ENCODE measurements at places on chromosomes 4 and X.
A peak's percentile ranks its signal among the peaks of the same experiment; 100 is the strongest.

DNA sequence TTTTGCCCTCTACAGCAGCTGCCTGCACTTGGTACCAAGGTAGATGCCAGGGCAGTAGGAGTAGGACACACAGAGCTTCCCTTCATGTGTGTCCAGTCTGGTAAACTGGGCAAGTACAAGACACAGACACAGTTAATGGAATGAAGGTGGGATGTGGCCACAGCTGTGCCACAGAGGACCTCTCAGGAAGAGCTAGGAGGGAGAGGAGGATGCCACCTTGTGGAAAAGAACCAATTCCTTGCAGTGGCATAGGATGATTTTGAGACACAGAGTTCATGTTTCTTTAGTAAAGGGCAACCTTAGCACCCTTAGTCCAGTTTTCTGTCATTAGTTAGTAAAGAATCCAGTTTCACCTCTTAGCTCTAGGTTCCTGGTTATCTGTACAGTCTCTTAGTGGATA lies 36.3 kb upstream of the TBC1D14 start:
- no peak for DNase-seq

- no peak for DNase-seq
These were observed 36.0 kb upstream of the CCNG2 start for GRCh38 chr4:77120886-77121508.

- DNase-seq = no peak
These were observed 43.2 kb downstream of the SCFD2 start for GRCh38 chr4:53322696-53323095.

GRCh38 chr4:42167709-42168108 lies 15.3 kb upstream of the BEND4 start:
- DNase-seq = no peak

- DNase-seq = no peak
These were observed 48.5 kb downstream of the ARHGEF38 start for GRCh38 chr4:105600951-105601350.

GRCh38 chr4:42917296-42917695 lies 24.8 kb downstream of the GRXCR1 start:
- no peak for DNase-seq

GRCh38 chr4:1359976-1360375 lies 13.0 kb downstream of the UVSSA start:
- no peak for DNase-seq

DNA sequence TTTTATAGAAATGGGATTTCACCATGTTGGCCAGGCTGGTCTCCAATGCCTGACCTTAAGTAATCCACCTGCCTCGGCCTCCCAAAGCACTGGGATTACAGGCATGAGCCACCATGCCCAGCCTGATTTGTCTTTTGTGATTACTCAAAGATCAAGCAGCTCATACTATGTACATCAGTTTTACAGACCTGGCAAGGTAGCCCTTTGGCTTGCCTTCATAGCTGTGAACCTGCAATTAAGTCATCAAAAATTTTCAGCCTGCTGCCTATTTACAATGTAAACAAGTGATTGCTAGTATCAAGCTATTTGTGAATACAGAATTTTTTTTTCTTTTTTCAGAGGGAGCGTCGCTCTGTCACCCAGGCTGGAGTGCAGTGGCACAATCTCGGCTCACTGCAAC lies 46.2 kb downstream of the GSX2 start:
- DNase-seq = no peak

GRCh38 chrX:40291553-40291952 lies 193.8 kb upstream of the BCOR start:
- DNase-seq = no peak

- DNase-seq = no peak
These were observed 1056.3 kb upstream of the IGFBP7 start for GRCh38 chr4:58166490-58166889.

- DNase-seq = no peak
These were observed 92.2 kb upstream of the GATB start for GRCh38 chr4:151853034-151853433.

DNA sequence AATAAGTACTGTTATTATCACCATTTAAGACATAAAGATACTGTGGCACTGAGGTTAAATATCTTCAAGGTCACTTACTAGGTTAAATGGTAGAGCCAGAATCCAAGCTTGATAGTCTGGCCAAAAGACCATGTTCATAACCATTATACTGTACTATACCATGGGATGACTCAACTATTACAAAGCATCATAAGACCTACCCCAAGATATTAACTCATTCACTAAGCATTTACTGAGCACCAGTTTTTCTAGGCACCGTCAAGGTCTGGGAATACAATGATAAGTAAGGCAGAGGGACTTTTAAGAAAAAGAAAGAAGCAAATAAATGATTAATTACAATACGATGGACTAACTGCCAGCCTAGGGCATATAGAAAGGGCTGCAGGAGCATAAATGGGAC lies 95.5 kb upstream of the KCTD8 start:
- DNase-seq = no peak

DNA sequence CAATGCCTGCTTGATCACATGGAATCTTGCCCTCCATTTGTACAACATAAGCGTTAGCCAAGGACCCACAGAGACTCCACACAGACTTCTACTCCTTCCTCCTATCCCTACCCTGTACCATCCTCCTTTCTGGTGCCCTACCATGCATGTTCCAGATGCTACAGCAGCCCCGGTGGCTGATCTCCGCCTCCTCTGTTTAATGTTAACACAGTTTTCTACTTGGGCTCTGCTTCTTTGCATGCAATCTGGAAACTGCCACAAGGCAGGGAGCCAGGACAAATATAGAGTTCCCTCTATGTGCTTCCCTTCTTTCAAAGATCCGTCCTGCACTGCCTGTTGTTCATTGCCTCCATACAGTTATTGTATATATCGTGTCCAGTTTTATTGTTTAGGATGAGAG lies 368.6 kb upstream of the TENM3 start:
- no peak for DNase-seq

- DNase-seq = no peak
These were observed 72.7 kb upstream of the IL15 start for GRCh38 chr4:141563723-141564122.

DNA sequence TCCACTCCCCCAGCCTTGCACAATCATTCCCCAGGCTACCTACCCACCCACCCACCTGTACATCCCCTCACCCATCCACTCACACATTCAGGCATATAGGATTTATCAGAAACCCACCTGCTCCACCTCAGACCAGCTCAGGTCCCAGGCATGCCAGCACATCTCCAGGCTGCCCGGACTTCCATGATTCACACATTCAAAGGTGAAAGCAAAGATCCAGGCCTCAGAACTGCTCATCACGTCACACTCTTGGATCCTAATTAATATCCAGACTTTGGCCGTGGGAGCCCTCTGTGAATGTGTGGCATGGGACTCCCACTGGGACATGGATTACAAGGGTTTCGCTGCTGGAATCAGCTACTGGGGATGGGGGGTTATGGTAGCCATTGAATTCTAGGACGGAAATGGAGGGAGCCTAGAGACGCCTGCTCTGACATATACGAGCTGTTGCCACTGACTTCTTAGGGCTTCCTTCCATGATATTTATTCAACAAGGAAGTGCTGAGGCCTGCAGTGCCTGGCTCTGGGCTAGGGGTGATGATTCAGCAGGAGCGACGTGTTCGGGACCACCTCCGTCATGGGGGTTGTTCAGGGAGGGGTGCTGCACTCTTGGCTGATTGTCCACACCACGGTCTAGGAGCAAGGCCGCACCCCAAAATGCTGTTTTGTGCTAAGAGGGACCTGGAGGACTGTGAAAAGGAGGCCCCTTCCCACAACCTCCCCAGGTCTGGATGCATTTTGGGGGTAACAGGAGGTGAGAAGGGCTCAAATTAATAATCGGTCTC lies 56.9 kb upstream of the ADRA2C start:
- DNase-seq = no peak

- no peak for DNase-seq
These were observed 109.1 kb downstream of the TASL start for GRCh38 chrX:30468471-30468870.

DNA sequence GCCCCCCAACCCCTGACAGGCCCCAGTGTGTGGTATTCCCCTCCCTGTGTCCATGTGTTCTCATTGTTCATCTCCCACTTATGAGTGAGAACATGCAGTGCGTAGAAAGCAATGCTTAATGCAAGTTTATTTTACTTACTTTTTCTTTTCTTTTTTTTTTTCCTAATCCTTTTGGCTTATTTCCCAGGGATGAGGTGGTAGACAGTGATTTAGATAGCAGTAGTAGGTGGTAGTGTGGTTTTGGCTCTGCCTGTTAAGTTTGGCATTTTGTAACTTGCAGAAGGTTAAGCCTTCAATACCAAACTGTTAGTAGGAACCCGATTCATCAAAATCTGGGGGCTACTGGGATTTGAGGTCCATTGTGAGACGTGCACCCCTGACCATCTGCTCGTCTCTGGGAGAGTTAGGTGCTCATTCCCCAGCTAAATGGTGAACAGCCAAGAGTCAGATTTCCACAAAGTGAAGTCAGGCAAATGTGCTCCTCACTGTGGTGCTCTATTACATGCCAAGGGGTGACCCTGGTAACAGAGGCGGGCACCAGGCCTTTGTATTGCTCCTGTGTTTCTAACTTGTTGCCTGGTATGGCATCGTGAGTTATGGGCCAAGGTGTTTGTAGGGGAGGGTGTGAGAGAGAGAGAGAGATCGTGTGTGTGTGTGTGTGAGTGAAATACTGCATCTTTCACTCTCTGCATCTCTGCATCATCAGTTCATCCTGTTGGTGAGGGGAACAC lies 70.3 kb downstream of the PHOX2B start:
- no peak for DNase-seq

GRCh38 chr4:47075919-47076318 lies 44.6 kb downstream of the GABRB1 start:
- no peak for DNase-seq

DNA sequence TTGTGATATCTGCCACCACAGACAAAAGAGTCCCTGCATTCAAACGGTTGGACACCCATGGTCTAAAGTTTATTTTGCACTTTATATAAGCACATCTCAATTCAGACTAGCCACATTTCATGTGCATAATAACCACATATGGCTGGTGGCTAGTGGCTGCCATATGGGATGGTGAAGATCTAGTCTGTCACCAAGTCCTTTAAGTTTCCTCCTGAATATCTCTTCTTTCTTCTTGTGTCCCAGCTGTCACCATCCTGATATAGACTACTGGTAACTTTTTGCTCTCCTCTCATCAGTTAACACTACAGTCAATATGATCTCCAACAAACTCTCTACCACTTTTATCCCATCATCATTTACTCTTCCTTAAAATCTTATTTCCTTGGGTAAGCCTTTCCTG lies 9.3 kb downstream of the HSPA4L start:
- DNase-seq = no peak

- no peak for DNase-seq
These were observed 56.4 kb upstream of the SPOCK3 start for GRCh38 chr4:167290678-167291077.

DNA sequence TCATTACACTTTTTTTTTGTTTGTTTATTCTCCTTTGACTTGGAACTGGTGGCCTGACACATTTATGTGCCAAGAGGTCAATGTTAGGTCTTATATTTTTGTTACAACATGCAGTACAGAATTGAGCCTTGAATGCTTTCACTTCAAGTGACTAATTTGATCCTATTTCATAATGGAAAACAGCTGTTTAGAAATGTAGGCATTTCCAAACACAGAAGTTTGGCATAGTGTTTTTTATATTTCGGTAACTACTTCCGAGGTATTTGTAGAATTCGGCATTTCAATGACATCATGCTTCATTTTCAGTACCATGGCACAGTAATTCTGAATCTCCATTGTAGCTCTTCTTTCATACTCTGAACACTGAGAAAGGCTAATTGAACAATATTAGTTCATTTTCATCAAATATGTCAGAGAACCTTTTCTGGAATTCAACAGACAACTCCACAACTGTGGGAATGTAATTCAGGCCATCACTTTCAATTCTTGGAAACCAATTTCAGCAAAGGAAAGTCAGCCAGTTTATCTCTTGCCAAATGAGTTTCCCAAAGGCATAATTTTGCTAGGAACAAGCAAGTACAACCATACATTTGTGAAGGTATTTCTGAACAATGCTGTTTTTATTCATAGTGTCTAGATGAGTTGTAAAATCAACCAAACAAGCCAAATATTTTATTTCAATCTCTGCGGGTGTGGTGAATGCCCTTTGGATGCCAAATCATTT lies 11.4 kb downstream of the FAM120C start:
- DNase-seq = no peak

- DNase-seq = peak; percentile 7
These were observed 338.1 kb downstream of the BCOR start for GRCh38 chrX:39759526-39760224.

- DNase-seq = no peak
These were observed 65.3 kb downstream of the RHOH start for GRCh38 chr4:40262077-40262528.

DNA sequence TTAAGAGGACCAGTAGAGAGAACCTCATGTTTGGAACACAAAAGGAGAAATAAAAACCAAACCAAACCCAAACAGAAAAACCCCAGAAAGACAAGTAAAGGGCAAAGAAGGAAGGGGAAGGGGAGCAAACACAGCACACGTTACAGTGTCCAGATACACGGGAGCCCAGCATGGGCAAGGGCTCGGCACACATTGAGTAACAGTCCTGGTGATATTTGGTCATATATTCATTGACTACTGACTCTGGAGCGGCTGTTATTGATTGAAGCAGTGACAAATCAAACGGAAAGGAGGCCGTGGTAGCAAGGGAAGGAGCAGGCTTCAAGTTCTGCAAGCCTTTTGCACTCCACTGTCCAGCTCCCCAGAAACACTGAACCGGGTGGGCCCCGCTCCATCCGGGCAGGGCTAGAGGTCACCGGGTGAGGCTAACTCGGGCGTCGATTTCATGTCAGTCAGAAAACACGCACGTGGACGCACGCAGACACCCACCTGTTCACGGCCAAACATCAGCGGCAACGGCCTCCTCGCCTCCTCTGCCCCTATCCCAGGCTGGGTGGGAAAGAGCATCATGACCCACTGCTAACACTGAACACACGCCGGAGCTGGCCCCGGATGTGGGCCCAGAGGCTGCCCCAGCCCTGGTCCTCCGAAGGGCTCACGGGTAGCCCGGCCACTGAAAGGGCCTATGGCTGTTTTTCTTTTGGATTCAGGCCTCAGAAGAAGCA lies 3.7 kb upstream of the IRAK1 start:
- no peak for DNase-seq

- DNase-seq = no peak
These were observed 750.1 kb downstream of the RPA4 start for GRCh38 chrX:97633798-97634197.

- DNase-seq = no peak
These were observed 150.4 kb upstream of the NOCT start for GRCh38 chr4:138864961-138865720.

DNA sequence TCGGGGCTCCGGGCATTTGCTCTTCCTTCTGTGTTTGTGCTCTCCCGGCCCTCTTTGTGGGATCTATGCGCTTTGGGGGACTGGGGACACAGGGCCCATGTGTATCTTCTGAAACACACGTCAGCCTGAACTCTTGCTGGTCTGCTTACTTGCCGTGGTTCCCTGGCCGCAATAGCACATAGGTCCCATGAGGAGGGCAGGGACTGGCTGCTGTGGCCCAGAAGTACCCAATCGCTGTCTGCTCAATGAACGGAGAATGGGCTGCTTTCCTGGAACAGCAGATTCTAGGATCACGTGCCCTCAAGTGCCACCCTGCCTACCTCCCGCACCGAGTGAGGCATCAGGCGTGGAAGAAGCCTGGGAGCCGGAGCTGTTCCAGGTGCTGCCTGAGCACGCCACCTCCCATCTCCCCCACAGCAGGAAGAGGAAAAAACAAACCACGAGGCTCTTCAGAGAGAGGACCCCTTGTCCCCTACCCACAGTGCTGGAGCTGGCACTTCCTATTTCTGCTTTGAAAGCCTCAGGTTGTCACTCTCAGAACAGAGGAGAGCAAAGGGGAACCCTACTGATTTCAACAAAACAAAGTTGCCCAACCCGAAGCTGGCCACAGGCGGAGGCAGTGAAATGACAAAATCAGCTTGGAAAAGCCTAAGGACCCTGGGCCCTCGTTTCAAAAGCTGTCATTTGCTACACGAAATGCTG lies 3.8 kb downstream of the G6PD start:
- DNase-seq = no peak
